Aortic smooth muscle cell (primary cell): ENCODE measurements at places on chromosomes 5 and 9. TPM values are rescaled to one million over a fixed set of nuclear protein-coding genes. Genes with fewer than 3 reads are reported as not detected.

The ATOX1 gene
- total RNA-seq = 94.9 and 106 TPM in 2 replicates

The PALM2AKAP2 gene
- 18.2 and 20.3 TPM in 2 replicates for total RNA-seq

The FAM13B gene
- total RNA-seq = 18.6 and 23.0 TPM in 2 replicates

The CNTFR gene
- not detected in 2 replicates for total RNA-seq

The OR13D1 gene
- total RNA-seq = not detected in 2 replicates

The TAF11L10 gene
- not detected in 2 replicates for total RNA-seq
